ENCODE measurements at places on chromosomes 1 and 21. TPM values are rescaled to one million over a fixed set of nuclear protein-coding genes. Genes with fewer than 3 reads are reported as not detected.

DNA sequence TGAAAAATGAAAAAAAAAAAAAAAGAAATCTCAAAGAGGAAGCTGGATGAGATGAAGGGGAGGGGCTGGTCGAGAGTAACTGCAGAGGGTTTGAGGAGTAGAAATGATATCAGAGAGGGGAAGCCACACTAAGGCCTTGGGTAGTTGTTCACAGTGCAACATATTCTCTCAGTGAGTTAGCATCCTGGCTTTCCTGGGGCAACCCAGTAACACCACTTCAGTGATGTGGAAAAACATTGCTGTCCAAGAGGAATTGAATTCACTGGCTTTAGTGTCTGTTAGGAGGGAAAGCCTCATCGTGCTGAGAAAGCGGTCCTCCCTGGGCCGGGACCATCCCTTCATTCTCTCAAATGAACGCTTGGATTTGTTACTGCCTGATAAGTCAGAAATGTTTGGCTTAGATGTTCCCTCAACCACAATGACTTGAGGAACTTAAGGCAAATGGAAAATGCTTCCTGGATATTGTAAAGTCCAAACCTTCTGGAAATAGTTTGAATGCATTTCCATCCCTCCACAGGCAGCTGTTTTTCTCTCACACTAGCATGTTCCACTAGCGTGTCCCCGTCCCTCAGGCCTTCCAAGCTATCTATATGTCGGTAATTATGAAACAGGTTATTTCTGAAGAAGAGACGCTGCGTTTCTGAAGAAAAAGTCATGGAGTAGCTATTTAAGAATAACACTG lies 12.2 kb downstream of the TGFB2 start:
- no peaks in the 10 kb centered on the region for H3K36me3 ChIP-seq
- H3K4me3 ChIP-seq: no peak overlapping the region

- DNase-seq: no peak
- H3K4me1 ChIP-seq: no peaks in the 10 kb centered on the region
- no peak overlapping the region for H3K27ac ChIP-seq
- H3K4me3 ChIP-seq: no peak overlapping the region
- no peaks in the 10 kb centered on the region for H3K27me3 ChIP-seq
- no peaks in the 10 kb centered on the region for H3K36me3 ChIP-seq
Observed at GRCh38 chr1:234942012-234942332, 186.7 kb downstream of the TOMM20 start.

GRCh38 chr1:20733360-20733975 lies 965 bp upstream of the SH2D5 start:
- no peaks in the 10 kb centered on the region for H3K36me3 ChIP-seq
- H3K4me3 ChIP-seq: no peak overlapping the region
- no peak for DNase-seq
- no peaks in the 10 kb centered on the region for H3K27me3 ChIP-seq
- H3K4me1 ChIP-seq: peaks cover 8% of the 10 kb centered on the region

GRCh38 chr1:44717156-44717555 lies 13.8 kb downstream of the RNU5D-1 start:
- peaks cover 1% of the 10 kb centered on the region for H3K4me1 ChIP-seq
- no peaks in the 10 kb centered on the region for H3K36me3 ChIP-seq
- peak overlapping the region; percentile 33 for H3K27ac ChIP-seq
- no peak for DNase-seq

GRCh38 chr1:32240140-32240951 lies 6.7 kb upstream of the FAM167B start:
- peak; percentile 86 for DNase-seq
- no peaks in the 10 kb centered on the region for H3K27me3 ChIP-seq
- no peaks in the 10 kb centered on the region for H3K4me1 ChIP-seq
- H3K4me3 ChIP-seq: peak overlapping the region; percentile 50

DNA sequence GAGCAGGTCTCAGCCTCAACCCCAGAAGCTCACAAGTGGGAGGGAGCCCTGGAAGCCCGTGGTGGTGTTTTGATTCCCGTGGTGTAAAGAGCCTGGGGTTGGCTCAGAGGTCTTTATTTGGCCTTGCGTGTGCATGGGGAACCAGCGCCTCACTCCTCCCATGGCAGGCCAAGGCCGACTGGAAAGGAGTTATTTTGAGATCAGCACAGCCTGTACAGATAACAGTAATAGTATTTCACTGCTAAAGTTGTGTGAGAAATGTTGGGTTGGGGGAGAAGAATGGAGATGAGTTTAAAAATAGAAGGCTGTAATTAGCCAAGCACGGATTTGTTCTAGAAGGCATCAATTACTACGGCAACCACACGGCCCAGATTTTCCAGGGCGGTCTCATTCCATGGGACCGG lies 186.5 kb downstream of the DYRK1A start:
- H3K27ac ChIP-seq: no peak overlapping the region
- peaks cover 14% of the 10 kb centered on the region for H3K4me1 ChIP-seq
- no peak overlapping the region for H3K4me3 ChIP-seq

DNA sequence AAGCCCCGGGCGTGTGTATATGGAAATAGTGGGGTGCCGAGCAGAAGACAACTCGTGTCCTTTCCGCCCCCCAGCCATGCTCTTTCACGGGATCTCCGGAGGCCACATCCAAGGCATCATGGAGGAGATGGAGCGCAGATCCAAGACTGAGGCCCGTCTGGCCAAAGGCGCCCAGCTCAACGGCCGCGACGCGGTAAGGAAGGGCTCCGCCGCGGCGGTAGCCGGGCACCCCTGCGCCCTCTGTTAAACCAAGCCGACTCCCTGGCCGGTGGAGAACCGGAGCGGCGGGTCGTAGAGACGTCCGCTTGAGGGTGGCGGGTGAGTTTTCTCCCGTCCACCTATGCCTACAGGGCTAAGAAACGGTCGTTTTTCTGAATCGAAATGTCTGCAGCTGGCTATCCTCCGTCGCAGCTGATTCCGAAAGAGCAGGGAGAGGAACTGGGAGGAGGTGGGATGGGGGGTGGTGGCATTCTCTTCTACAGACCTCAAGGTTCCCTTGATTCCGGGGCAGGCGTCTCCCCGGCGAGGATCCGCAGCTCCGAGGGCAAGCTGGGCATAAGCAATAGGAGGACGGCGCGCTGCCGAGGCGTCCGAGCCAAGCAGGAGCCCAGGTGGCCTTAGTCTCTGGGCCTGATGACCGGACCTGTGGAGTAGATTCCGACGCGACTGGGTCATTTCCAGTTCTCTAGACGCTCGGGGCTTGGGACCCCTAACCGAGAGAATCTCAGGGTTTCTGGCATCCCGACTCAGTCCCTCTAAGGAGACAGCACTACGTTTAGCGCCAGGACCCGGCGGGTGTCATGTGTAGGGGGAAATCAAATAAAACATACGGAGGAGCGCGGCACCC lies 856 bp downstream of the LHX9 start:
- peak overlapping the region; percentile 4 for H3K27ac ChIP-seq
- no peaks in the 10 kb centered on the region for H3K27me3 ChIP-seq
- DNase-seq: peak; percentile 61
- peaks cover 31% of the 10 kb centered on the region for H3K4me1 ChIP-seq
- H3K36me3 ChIP-seq: no peaks in the 10 kb centered on the region

DNA sequence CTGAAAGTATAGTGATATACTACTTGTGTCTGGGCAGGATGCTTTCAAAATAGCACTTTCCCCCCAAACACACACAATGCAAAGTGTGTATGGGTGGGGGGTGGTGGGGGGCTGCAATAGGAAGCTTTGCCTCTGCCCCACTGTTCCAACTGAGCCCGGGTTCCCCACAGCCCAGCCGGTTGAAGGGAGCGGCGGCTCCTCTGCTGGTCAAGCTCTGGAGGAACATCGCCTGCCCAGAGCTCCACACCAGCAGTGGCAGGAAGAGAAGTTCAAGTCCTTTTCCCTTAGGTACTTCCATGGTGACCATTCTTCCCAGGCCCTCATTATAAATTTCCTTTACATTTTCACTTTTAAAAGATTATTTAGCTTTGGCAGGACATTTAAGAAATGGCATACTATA lies 74.9 kb downstream of the CAPZB start:
- peaks cover 3% of the 10 kb centered on the region for H3K36me3 ChIP-seq
- H3K4me3 ChIP-seq: no peak overlapping the region
- no peak for DNase-seq
- no peak overlapping the region for H3K27ac ChIP-seq
- peaks cover 44% of the 10 kb centered on the region for H3K4me1 ChIP-seq

GRCh38 chr1:8395433-8395866 lies 77.5 kb downstream of the SLC45A1 start:
- peaks cover 22% of the 10 kb centered on the region for H3K4me1 ChIP-seq
- peaks cover 22% of the 10 kb centered on the region for H3K36me3 ChIP-seq
- H3K27me3 ChIP-seq: no peaks in the 10 kb centered on the region
- DNase-seq: no peak
- no peak overlapping the region for H3K4me3 ChIP-seq

- no peaks in the 10 kb centered on the region for H3K27me3 ChIP-seq
- H3K27ac ChIP-seq: no peak overlapping the region
- H3K4me1 ChIP-seq: no peaks in the 10 kb centered on the region
- DNase-seq: peak; percentile 24
- no peaks in the 10 kb centered on the region for H3K36me3 ChIP-seq
- no peak overlapping the region for H3K4me3 ChIP-seq
Observed at GRCh38 chr1:67937651-67938050, 104.4 kb upstream of the GNG12 start.

DNA sequence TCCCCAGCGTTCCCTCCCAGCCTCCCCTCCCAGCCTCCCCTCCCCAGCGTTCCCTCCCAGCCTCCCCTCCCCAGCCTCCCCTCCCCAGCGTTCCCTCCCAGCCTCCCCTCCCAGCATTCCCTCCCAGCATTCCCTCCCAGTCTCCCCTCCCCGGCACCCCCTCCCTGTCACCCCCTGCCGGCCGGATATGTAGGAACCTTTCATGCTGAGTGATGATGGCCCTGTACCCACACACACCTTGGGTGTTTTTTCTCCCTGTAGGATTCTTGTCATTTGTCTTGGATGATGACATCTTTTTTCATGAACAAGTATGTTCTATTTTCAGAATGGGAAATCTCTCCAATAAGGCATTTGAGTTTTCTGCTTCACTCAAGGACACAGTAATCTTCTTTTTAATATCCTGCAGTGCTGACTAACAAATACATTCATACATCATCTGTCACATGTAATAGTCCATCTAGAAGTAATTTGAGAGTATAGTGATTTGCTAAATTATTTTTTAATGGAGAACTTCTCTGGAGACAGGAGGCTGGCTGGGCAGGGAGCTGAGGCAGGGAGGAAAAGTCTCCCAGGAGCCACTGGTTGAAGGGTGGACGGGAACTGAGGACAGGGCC lies 19.5 kb downstream of the FTCD start:
- H3K27ac ChIP-seq: no peak overlapping the region
- no peak overlapping the region for H3K4me3 ChIP-seq
- no peak for DNase-seq
- H3K4me1 ChIP-seq: peaks cover 1% of the 10 kb centered on the region
- peaks cover 4% of the 10 kb centered on the region for H3K27me3 ChIP-seq

DNA sequence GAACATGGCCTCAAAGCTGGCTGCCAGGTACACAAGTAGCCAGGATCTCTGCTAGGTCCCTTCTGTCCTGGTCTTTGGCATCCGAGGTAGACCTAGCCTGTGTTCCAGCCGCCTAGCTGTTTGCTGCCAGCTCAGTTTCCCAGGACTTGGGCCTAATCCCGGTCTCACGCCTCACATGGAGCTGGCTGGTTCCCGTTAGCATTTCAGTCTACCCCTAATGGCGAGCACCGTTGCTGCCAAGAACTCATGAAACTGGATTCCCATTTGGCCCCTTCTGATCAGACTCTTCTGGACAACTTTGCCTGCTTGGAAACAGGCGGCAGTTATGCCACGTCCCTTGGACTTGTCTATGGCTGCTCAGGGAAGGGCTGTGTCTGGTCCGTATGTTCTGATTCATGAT lies 26.2 kb upstream of the HHAT start:
- DNase-seq: peak; percentile 30
- no peaks in the 10 kb centered on the region for H3K36me3 ChIP-seq
- H3K27ac ChIP-seq: no peak overlapping the region
- H3K4me3 ChIP-seq: no peak overlapping the region

DNA sequence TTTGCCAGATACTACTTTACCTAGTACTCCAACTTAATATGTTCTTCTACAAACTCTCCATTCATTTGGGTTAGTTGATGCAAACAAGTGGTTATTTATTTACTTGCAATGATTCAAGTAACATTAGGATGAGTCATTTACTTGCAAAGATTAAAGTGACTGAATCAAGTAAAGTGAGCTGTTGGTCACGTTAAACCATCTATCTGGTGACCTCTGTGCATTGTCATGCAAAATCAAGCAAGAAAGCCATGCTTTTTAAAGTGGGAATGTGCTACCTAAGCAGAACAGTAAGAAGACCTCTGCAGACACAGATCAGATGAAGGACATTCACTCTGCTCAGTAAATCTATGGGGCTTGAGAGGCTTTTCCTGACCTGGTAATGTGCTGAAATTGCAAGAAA lies 254.7 kb downstream of the LRRIQ3 start:
- H3K4me1 ChIP-seq: no peaks in the 10 kb centered on the region
- H3K27me3 ChIP-seq: no peaks in the 10 kb centered on the region
- no peak overlapping the region for H3K4me3 ChIP-seq
- no peaks in the 10 kb centered on the region for H3K36me3 ChIP-seq
- H3K27ac ChIP-seq: no peak overlapping the region
- no peak for DNase-seq

GRIK3 gene
- 0.40 TPM for total RNA-seq

NHLH2 gene
- not detected for total RNA-seq

MAD2L2 gene
- total RNA-seq: 23.4 TPM

RNPC3 gene
- total RNA-seq: 21.6 TPM
